ENCODE measurements at places on chromosomes 3 and 15. TPM values are rescaled to one million over a fixed set of nuclear protein-coding genes. Genes with fewer than 3 reads are reported as not detected.

The TRIM71 gene
- total RNA-seq: 2.5 TPM

The ARGFX gene
- not detected for total RNA-seq

The ZNF774 gene
- 6.9 TPM for total RNA-seq

The ERICH6 gene
- total RNA-seq: 0.25 TPM

The SEC22A gene
- total RNA-seq: 33.7 TPM

The NOX5 gene
- total RNA-seq: not detected

The ARPC4 gene
- total RNA-seq: 101 TPM

The LAMB2 gene
- 56.3 TPM for total RNA-seq

The EBLN2 gene
- 3.9 TPM for total RNA-seq

The GNAI2 gene
- total RNA-seq: 83.1 TPM

The STAB1 gene
- 5.9 TPM for total RNA-seq

The DAPK2 gene
- total RNA-seq: 3.4 TPM

The ST8SIA2 gene
- total RNA-seq: 77.4 TPM

The RPLP1 gene
- total RNA-seq: 57.3 TPM

The STRC gene
- total RNA-seq: 0.25 TPM

The GUCA1C gene
- total RNA-seq: not detected

The CX3CR1 gene
- 5.9 TPM for total RNA-seq

The MUC13 gene
- not detected for total RNA-seq

The TAGLN3 gene
- 105 TPM for total RNA-seq

The TRH gene
- total RNA-seq: 4.4 TPM

The NR2E3 gene
- not detected for total RNA-seq

The C3orf49 gene
- not detected for total RNA-seq

The ADPRH gene
- total RNA-seq: 0.74 TPM

The DLEC1 gene
- 0.74 TPM for total RNA-seq

The TUBGCP5 gene
- total RNA-seq: 26.3 TPM

The HSPBAP1 gene
- total RNA-seq: 4.9 TPM

The AGBL1 gene
- 0.98 TPM for total RNA-seq

The VGLL3 gene
- 2.0 TPM for total RNA-seq

The HIGD2B gene
- not detected for total RNA-seq

The TMEM266 gene
- total RNA-seq: 3.2 TPM

The C2CD4A gene
- total RNA-seq: not detected
